Ureter (tissue), 1 donor: ENCODE measurements at places on chromosomes 4 and X.

DNA sequence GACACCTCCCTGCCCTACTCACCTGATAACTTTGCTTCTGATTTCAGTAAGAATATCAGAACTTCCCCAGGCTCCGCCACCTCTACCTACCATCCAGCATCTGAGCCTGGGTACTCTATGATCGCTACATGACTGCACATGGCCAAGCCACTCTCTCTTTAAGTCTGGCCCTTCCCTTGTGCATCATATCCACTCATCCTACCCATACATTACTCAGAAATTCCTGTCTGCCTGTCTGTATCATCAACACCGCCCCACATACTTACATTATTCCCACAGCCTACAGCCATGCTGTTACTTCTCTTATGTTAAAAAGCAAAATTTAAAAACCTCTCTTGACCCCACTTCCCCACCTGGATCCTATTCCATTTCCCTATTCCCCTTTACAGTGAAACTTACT is 84.7 kb downstream of the SCD5 start:
- no peak for DNase-seq

DNA sequence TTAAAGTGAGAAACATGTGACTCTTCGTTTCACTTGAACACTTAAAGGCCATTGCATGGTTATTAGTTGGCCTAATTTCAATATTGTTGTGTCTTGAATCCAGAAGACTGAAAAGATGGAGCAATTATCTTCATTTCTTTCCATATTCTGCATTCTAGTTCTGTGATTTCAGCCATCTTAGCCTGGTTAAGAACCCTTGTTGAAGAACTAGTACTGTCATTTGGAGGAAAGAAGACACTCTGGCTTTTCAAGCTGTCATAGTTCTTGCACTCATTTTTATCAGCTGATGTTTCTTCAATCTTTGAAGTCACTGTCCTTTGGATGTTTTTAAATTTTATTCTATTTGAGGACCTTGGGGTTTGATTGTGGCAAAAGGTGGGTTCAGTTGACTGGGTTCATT is 81.6 kb downstream of the MTMR8 start:
- no peak for DNase-seq

DNA sequence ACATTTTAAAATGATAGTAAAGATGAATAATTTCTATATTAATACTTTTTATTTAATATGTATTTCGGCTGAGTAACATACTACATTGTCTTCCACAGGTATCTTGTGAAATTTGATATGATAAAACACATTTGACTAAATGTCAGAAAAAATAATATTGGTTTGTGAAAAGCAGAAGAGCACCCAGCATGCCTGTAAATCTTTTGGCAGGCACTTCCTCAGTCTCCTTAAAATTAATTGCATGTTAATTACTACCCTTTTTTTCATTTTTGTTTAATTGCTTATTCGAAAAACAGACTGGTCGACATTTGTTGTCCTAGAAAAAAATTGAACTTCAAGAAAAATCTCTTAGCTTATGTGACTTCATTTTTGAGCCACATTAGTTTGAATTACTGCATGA is 40.6 kb downstream of the CLCN3 start:
- no peak for DNase-seq

- no peak for DNase-seq
These were observed 15.9 kb downstream of the SEPTIN6 start for GRCh38 chrX:119676949-119677653.

GRCh38 chrX:130120321-130120731 is 10.0 kb upstream of the ELF4 start:
- DNase-seq: no peak

DNA sequence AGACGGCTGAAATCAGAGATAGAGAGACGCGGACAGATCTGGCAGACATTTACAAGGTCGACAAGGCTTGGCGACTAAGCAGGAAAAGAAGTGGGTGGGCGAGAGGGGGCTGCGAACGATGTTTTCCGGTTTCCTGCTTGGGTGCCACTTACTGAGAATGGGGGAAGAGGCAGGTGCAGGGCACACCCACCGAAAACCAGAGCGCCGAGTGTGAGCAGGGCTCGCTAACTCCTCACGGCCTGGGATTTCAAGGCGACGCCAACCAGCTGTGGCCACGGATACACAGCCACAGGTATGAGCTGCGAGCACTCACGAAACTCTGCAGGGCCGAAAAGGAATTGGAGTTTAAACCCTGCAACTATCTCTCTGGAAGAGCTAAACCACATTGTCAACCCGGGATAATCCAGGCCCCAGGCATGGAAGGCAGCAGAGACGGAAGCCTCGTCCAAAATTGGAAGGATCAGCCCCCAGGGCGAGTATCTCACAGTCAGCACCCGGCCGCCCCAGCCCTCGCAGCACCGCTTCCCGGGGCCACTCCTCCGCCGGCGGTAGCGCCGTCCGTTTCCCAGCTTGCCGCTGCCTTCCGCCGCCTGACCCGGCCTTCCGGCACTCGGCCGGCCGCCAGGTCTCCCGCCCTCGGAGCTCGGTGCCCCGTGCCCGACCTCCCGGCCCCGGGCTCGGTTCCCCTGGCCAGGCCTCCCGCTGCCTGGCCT is 778 bp downstream of the CASP3 start:
- peak; percentile 74 for DNase-seq

- no peak for DNase-seq
These were observed 9.0 kb upstream of the CHIC2 start for GRCh38 chr4:54073271-54073880.

- DNase-seq: no peak
These were observed 26.3 kb upstream of the PRSS48 start for GRCh38 chr4:151250706-151251105.

DNA sequence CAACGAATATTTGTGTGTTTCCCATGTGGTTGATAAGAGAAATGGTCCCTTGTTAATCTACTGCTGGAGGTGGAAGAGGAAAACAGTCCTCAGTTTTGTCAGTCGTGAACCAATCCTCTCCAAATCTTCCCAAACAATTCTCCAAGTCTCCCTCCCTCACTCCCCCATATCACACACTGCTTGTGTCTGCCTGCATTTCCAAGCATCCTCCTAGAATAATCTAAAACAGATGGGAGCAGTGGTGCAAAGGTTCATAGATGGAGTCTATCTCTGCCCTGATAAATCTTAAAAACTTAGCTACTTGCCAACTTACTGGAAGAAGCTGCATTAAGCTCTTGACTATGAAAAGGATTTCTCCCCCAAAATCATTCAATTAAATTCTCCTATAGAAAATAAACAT is 43.7 kb upstream of the SH3KBP1 start:
- DNase-seq: no peak

DNA sequence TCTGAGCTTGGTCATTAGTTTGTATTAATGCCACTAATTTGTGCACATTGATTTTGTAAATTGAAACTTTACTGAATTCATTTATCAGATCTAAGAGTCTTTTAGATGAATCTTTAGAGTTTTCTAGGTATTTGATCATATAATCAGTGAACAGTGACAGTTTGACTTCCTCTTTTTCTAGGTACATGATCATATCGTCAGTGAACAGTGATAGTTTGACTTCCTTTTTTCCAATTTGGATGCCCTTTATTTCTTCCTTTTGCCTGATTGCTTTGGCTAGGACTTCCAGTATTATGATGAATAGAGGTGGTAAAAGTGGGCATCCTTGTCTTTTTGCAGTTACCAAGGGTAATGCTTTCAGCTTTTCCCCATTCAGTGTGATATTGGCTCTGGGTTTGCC is 421.4 kb upstream of the CPXCR1 start:
- no peak for DNase-seq

DNA sequence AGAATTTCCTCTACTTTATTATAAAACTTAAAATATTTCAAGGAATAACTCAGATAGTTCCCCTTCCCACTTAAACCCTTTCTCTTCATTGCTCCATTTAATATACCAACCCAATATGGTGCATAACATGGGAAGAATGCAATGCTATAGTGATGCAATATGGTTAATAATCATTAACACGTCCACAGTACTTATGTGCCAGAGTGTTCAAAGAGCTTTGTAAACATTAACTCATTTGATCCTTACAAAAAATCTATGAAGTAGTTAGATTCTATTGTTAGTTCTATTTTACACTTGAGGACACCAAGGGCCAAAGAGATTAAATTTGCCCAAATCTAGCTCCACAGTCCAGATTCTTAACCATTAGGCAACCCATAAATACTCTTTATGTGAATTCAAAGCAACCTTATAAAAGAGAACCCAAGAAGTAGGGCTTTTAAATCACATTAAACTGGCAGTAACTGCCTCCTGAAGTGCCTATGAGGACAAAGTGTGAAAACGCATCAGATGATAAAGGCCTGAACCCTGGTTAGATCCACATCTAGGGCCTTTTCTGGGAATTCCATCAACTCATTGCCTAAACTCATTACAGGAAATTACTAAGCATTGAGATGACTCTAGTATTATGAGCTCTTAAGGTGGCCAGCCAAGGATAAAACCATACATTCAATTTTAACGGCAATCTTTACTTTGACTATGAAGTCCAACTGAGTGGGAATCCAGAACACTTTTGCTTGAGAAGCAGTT is 94.3 kb downstream of the AREG start:
- DNase-seq: no peak

DNA sequence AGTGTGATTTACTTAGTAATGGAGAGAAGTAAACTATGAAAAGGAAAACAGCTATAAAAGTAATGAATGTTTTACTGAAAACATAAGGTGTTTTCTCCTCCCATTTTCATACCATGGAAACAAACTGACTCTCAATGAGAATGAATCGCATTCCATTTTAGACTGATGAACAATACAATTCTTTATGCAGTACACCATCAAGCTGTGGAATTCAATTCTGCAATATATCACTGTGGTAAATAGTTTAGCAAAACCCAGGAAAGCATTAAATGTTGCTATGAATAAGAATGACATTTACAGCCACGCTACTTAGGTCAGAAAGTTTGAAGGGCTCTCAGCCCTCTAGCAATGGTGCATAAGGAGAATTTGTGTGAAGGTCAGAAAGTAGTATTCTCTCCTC is 7.4 kb downstream of the DCAF8L2 start:
- no peak for DNase-seq

- DNase-seq: no peak
These were observed 213.8 kb downstream of the PTTG2 start for GRCh38 chr4:38173935-38174518.

DNA sequence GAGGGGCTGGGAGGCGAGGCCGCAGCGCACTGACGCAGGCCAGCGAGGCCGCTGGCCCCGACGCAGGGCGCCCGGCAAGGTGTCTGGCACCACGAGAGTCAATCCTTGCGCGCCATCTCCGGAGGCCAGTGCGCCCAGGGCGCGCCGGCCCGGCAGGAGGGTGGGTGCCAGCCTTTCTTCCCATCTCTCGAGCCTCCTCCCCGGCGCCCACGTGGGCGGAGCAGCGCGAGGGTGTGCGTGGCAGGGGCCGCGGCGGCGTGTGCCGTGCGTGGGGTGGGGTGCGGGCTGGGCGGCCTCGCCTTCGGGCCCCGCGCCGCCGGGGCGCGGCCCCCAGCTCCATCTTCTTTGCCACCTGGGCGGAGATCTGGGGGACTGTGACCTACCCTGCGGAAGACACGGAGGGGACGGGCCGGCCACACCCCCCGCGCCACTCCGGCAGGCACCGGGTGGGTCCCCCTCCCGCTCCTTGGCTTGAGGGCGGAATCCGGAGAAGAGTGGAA is 877 bp downstream of the JAKMIP1 start:
- no peak for DNase-seq

GRCh38 chrX:1528186-1528883 is 8.7 kb downstream of the P2RY8 start:
- DNase-seq: peak; percentile 15

GRCh38 chr4:182826391-182826790 is 90.8 kb downstream of the DCTD start:
- no peak for DNase-seq

GRCh38 chr4:122710434-122711308 is 21.8 kb upstream of the BBS12 start:
- no peak for DNase-seq

GRCh38 chr4:55326629-55327028 is 19.4 kb upstream of the SRD5A3 start:
- no peak for DNase-seq

DNA sequence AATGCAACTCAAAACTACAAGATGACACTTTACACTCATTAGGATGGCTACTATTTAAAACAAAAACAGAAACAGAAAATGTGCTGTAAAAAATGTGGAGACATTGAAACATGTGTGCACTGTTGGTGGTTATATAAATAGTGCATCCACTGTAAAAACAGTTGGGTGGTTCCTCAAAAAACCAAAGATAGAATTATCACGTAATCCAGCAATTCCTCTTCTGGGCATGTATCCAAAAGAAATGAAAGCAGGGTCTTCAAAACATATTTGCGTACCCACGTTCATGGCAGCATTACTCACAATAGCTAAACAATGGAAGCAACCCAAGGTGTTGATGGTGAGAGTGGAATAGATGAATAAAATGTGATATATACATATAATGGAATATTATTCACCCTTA is 967.2 kb downstream of the TRAM1L1 start:
- no peak for DNase-seq

DNA sequence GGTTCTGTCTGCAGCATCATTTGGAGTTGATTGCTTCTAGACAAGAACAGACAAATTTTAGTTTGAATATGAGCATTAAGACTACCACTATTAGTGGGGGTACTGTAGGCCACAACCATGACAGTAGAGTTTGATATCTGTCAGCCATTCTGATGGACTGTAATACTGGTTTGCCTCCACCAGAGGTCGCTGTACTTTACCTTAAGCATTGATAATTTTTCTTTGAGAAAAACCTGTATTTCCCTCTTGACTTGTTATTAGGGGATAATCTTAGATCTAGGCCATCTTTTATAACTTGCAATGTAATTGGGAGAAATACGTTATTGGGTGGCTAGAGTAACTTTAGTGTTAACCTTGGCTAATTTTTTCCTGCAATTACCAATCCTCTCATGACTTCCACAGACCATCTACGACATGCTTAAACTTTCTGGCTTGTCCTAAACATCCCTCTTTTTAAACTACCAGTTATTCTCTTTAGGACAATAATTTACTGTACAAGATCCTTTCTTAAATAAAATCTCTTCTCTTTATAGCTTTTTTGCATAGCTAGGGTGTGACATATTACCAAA is 562.4 kb downstream of the MAGEB5 start:
- DNase-seq: no peak

- no peak for DNase-seq
These were observed 17.8 kb upstream of the TENM3 start for GRCh38 chr4:182225257-182225852.

DNA sequence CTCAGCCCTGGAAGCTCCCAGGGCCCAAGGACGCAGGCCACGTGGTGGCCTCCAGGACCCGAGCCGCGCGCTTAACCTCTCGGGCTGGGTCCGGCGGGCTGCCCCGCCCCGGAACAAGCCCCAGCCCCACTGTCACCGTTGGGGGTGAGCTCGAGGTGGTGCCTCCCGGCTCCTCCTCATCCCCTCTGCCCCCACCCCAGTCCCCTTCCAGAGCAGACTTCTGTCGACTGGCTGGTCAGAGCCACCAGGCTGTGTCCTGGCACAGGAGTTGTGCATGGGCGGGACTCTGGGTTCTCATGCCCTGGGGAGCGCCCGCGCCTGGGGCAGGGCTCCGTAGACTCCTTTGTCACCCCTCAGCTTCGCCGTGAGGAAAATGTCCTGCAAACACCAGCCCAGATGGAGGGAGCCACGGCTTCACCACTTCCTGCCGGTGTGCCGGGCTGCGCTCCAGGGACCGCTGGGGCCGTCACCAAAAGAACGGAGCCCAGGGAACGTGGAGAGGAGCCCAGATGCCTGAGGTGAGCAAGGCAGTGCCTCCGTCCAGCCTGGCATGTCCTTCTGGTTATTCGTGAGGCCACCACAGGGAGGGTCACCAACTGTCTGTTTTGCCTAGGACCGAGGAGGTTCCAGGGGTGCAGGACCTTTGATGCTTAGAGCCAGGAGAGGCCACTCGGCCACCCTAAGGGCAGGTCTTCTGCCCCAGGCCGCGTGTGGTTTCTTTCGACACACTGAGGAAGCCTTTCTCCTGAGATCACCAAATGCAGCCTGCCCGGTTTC is 7.1 kb upstream of the RGS12 start:
- DNase-seq: peak; percentile 40

GRCh38 chr4:27819246-27819645 is 958.6 kb downstream of the STIM2 start:
- no peak for DNase-seq
